Caki2 (cell line): ENCODE measurements at places on chromosomes 12 and 14. TPM values are rescaled to one million over a fixed set of nuclear protein-coding genes. Genes with fewer than 3 reads are reported as not detected.

NKX2-1 gene
- total RNA-seq: 0.29 TPM in 1 of 2 replicates, not detected in the other

CLEC14A gene
- total RNA-seq: not detected in 2 replicates

GUCY2C gene
- total RNA-seq: not detected in 2 replicates

PELI2 gene
- 5.1 and 6.1 TPM in 2 replicates for total RNA-seq

KRT6C gene
- not detected in 2 replicates for total RNA-seq

KCNH5 gene
- total RNA-seq: not detected in 2 replicates

LRRC10 gene
- not detected in 2 replicates for total RNA-seq

TSPAN19 gene
- not detected in 2 replicates for total RNA-seq

GPR132 gene
- total RNA-seq: 0.71 TPM in 1 of 2 replicates, not detected in the other

CYP27B1 gene
- 0.07 and 0.46 TPM in 2 replicates for total RNA-seq

SSTR1 gene
- 0.03 and 1.2 TPM in 2 replicates for total RNA-seq

TMEM132D gene
- not detected in 2 replicates for total RNA-seq

CCDC196 gene
- not detected in 2 replicates for total RNA-seq

FZD10 gene
- not detected in 2 replicates for total RNA-seq

KLRC4 gene
- not detected in 2 replicates for total RNA-seq

C12orf50 gene
- not detected in 2 replicates for total RNA-seq

ANKRD9 gene
- total RNA-seq: 14.1 and 27.5 TPM in 2 replicates

MAP3K9 gene
- 3.5 and 7.2 TPM in 2 replicates for total RNA-seq

WIF1 gene
- total RNA-seq: not detected in 2 replicates

GLT8D2 gene
- total RNA-seq: not detected in 2 replicates

NANOG gene
- total RNA-seq: not detected in 2 replicates

EPYC gene
- total RNA-seq: not detected in 2 replicates

CCT2 gene
- total RNA-seq: 577 and 641 TPM in 2 replicates

GAS2L3 gene
- total RNA-seq: 16.3 and 25.8 TPM in 2 replicates

SERPINA12 gene
- not detected in 2 replicates for total RNA-seq

ENDOU gene
- not detected in 2 replicates for total RNA-seq

REM2 gene
- total RNA-seq: not detected in 2 replicates

TRIM9 gene
- 0.41 and 2.3 TPM in 2 replicates for total RNA-seq

SMIM10L1 gene
- 7.4 and 10.2 TPM in 2 replicates for total RNA-seq

NPAS3 gene
- total RNA-seq: 8.1 TPM in 1 of 2 replicates, not detected in the other

MYF5 gene
- total RNA-seq: not detected in 2 replicates

CCDC197 gene
- total RNA-seq: not detected in 2 replicates

MGAT4C gene
- total RNA-seq: not detected in 2 replicates

RHOJ gene
- not detected in 2 replicates for total RNA-seq

MMP14 gene
- total RNA-seq: not detected in 2 replicates

GPR162 gene
- 10.0 and 15.9 TPM in 2 replicates for total RNA-seq

KRT86 gene
- total RNA-seq: 8.7 and 14.5 TPM in 2 replicates

HCFC2 gene
- total RNA-seq: 0.78 and 3.7 TPM in 2 replicates

RNASE1 gene
- total RNA-seq: not detected in 2 replicates

TMPRSS12 gene
- total RNA-seq: not detected in 2 replicates

TAS2R42 gene
- not detected in 2 replicates for total RNA-seq

SAMD15 gene
- total RNA-seq: 0.95 and 3.2 TPM in 2 replicates

FOXN4 gene
- total RNA-seq: not detected in 2 replicates

ZNF26 gene
- 8.0 and 23.2 TPM in 2 replicates for total RNA-seq

TSPAN9 gene
- 6.9 and 11.0 TPM in 2 replicates for total RNA-seq

METTL17 gene
- total RNA-seq: 82.5 and 93.9 TPM in 2 replicates
